ENCODE measurements at places on chromosomes 4 and X.

DNA sequence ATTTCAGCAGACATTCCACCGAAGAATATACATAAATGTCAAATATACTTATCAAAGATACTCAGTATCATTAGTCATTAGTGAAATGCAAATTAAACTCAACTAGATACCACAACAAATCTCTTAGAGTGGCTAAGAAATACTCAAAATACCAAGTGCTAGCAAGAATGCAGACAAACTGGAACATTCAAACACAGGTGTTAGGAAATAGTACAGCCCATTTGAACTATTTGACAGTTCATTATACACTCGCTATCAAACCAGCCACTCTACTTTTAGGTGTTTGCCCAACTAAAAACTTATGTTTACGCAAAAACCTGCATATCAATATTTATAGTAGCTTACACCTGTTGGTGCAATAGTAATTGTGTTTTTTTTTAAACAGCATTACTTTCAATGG lies 8.8 kb downstream of the ADAM29 start:
- no peak for DNase-seq

GRCh38 chrX:1380672-1381233 lies 11.2 kb downstream of the SLC25A6 start:
- peak; percentile 68 for DNase-seq

GRCh38 chr4:153791746-153792617 lies 3.1 kb upstream of the SFRP2 start:
- DNase-seq: no peak

DNA sequence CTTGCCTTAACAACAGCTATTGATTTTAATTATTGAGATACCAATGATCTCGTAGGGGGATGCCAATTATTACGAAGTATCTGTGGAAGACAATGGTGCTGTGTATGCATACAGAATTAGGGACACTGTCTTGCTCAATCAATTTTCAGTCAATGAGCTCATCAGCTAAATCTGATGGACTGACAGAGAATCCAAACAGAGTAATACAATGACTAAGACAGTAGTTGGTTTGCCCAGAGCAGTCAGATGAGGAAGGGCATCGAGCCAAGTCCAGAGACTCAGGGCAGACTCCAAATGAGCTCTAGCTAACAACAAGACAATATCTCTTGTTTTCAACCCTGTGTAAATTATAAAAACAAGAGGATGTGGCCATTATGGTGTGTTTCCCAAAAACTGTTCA lies 14.7 kb upstream of the GSX2 start:
- DNase-seq: no peak

- DNase-seq: peak; percentile 12
Observed at GRCh38 chrX:50206753-50207152, 2.2 kb downstream of the CCNB3 start.

DNA sequence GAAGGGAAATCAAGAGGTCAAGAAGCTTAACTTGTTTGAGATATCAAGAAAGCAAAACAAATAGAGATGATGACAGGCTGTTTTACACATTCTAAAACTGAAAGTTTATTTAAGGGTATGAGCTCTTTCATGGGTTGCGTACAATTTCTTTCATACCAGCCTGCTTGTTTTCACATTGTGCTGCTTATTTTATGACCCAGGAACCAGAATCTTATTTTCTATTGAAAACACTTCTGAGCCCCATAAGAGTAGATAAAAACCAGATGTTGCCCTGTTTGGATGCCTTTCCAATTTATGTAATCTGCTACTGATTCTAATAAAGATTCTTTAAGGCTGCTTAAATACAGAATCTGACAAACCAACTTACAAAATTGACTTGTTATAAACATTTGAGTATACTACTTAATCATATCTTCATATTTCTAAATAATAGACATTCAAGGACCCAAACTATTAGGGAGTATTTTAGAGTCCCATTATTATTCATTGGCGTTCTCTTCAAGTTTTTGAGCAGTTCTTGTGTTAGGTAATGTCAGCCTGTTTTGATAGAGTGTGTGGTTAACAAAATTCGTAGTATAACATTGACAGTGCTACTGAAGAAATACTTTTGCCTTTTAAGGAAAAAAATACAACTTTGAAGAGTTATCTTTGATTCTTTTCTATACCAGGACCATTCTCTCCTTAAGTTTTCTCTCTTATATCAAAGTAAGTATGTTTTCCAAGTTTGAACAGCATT lies 74.4 kb downstream of the PDLIM5 start:
- DNase-seq: no peak

GRCh38 chrX:49103637-49104036 lies 19.9 kb downstream of the GPKOW start:
- no peak for DNase-seq

DNA sequence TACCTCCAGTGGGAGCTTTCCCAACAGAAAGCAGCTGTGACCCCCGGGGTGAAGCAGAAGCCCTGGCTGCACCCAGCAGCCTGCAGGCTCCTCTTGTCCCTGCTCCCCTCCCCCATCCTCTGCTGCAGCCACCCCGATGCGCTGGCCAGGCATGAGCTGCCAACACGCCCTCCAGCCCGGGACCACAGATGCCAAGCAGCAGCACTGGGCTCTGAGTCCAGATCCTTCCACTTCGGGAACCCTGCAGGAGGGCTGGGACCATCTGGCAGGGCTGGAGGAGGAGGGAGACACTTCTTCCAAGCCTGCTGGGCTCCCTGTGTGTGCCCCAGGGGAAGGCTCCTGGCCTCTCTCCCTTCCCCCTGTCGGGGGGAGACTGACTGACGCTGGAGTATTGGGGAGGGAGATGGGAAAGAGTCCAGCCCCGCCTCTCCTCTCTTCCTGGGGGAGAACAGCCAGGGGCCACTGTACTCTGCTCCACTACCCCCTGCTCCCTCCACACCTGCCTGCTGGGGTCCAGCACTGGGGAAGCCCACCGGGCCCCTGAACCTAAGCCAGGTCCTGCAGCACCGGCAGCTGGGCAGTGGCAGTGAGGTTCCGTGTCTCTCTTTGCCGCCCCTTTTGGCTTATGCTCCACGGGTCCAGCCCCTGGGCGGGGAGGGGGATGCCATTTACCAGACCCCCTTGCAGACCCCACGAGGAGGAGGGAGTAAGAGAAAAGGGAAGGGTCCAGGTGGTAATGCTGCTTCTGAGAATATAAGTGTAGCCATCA lies 55.7 kb downstream of the PPP2R2C start:
- DNase-seq: no peak

DNA sequence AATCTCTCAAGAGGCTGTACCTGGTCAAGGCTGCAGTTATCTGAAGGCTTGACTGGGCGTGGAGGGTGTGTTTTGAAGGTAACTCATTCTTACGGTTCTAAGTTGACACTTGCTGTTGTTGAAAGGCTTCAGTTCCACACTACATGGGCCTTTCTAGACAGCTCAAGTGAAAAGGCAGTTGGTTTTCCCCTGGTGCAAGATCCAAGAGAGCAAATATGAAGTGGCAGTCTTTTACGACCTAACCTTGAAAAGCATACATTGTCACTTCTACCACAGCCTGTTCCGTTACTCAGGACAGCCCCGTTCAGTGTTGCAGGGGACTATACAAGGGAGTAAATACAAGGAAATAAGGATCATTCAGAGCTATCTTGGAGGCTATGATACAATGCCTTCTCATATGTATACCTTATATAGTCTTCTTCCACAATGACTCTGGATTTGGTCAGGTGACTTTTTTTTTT lies 46.2 kb downstream of the PDS5A start:
- DNase-seq: no peak

DNA sequence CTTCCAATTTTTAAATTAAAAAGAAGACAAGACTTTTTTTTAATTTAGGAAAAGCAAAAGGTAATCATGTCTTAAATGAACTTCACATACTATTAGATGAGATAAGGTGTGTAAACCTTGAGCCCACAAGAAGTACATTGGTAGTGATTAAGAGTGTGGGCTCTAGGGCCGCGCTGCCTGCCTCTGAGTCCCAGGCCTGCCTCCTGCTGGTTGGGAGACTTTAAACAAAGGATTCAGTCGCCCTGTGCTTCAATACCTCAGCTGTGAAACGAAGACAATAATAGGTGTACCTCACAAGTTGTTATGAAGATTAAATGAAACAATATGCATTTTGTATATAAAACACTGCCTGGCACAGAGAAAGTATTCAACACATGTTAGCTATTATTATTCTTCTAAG lies 95.9 kb upstream of the MYOZ2 start:
- no peak for DNase-seq

- no peak for DNase-seq
Observed at GRCh38 chrX:135544338-135544948, 24.0 kb downstream of the INTS6L start.

- DNase-seq: no peak
Observed at GRCh38 chr4:145867406-145867805, 71.2 kb downstream of the ZNF827 start.

GRCh38 chrX:19064175-19064574 lies 58.1 kb downstream of the ADGRG2 start:
- DNase-seq: no peak

- no peak for DNase-seq
Observed at GRCh38 chr4:149884046-149884445, 68.4 kb upstream of the IQCM start.

- DNase-seq: no peak
Observed at GRCh38 chr4:129747756-129748155, 651.8 kb downstream of the C4orf33 start.

- no peak for DNase-seq
Observed at GRCh38 chr4:188714501-188714900, 575.3 kb downstream of the TRIML1 start.

DNA sequence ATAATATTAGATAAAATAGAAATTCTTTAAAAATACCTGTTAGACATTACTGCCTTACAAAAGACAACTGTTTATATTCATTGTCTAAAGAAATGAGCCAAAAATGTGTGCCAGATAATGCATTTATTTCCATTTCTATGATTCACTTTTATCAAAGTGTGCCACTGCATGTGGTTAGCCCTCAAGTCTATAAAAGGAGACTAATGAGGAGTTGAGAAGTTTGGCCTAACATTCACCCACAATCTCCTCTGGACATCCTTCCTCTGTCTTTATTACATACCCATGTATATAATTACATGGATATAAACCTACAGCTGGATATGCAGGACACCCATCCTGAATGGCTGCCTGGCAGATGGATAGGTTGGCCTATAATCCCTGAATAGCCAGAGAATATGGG lies 42.6 kb upstream of the PDE5A start:
- DNase-seq: no peak

GRCh38 chr4:184384810-184385557 lies 89.4 kb downstream of the IRF2 start:
- DNase-seq: no peak

- no peak for DNase-seq
Observed at GRCh38 chrX:106649523-106650428, 38.0 kb downstream of the RADX start.

DNA sequence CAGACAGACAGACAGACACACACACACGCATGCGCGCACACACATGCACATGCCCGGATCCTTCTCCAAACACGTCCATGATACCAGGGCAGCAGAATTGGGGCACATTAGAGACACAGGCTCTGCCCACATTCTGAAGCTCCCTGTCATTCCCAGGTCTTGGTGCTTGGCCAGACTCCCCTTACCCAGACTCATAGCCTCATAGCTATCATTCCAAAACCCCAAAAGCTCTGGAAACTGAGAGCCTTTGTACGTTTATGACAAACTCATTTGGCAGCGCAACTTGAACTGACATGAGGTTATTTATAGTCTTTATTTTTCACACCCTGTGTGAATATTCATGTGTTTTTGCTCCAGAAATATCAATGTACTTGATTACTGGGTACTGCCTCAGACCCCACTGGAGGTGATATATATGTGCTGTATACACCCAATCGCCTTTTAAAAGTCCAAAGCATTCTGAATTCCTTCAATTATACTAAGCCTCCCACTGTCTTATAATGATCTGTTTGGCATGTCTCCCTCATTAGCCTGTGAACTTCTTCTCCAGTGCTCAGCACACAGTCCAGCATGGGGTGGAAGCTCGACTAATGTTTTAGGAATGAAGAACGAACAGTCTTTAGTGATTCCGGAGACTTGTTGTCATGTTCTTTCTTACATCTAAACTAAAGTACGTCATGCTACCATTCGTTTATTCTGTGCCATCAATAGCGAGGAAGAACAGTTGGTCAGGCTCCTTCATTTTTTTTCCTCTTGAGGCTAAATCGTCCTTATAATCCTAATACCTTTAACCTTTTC lies 45.0 kb downstream of the RTL9 start:
- no peak for DNase-seq

DNA sequence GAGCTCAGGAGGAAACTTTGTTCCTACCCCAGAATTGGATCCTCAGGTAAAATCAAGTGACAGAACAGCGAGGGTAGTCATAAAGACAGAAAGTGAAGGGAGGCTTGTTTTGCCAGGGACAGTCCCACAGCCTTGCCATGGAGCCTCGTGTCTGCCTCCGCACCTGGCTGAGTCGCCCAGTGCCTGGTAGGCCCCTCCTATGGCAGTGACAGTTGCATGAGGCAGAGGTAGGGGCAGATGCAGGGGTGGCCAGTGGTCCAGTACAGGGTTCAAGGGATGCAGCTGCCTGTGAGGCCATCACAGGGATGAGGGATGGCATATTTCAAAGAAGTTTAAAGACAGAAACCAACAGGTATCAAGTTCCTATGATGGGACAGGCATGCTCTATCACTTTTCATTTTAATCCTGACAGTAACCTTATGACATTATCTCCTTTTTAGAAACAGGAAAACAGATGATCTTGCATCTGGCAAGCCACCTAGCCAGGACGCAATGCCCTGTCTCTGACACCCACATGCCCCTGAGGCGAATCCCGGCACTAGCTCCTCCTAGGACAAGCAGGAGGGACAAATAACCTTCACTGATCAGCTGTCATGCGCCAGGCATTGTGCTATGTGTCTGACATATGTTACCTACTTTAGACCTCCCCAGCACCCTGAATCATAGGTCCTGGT lies 127.4 kb upstream of the ENPP6 start:
- DNase-seq: no peak

GRCh38 chrX:9233141-9233540 lies 199.2 kb upstream of the FAM9B start:
- DNase-seq: no peak

- no peak for DNase-seq
Observed at GRCh38 chr4:3484057-3484973, 21.2 kb downstream of the DOK7 start.

GRCh38 chrX:50721764-50722521 lies 92.1 kb downstream of the SHROOM4 start:
- DNase-seq: no peak

GRCh38 chrX:129997086-129997485 lies 14.7 kb downstream of the BCORL1 start:
- DNase-seq: no peak

GRCh38 chr4:24836661-24837242 lies 41.4 kb downstream of the SOD3 start:
- no peak for DNase-seq

- no peak for DNase-seq
Observed at GRCh38 chrX:126847143-126847542, 27.6 kb downstream of the PRR32 start.

GRCh38 chr4:147594107-147594506 lies 23.1 kb upstream of the TMEM184C start:
- DNase-seq: no peak

GRCh38 chr4:121199742-121200561 lies 35.8 kb upstream of the TNIP3 start:
- no peak for DNase-seq

DNA sequence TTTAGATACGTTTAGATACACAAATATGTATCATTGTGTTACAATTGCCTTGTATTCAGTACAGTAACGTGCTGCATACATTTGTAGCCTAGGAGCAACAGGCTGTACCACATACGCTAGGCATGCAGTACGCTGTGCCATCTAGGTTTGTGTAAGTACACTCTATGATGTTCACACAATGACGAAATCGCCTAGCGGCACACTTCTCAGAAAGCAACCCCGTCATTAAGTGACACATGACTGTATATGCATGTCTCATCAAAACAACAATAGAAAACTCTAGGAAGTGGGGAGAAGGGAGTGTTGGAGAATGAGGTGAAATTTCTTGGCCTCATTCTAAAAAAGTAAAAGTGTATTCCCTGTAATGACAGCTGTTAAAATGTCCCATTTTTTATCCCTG lies 32.7 kb downstream of the CCDC149 start:
- no peak for DNase-seq
